ENCODE measurements at places on chromosomes 13 and 19. TPM values are rescaled to one million over a fixed set of nuclear protein-coding genes. Genes with fewer than 3 reads are reported as not detected.

GRCh38 chr19:43798546-43799409 lies 3.5 kb downstream of the LYPD5 start:
- H3K4me3 ChIP-seq: peak overlapping the region; percentile 88
- H3K4me1 ChIP-seq: peaks cover 10% of the 10 kb centered on the region
- peaks cover 41% of the 10 kb centered on the region for H3K27me3 ChIP-seq
- no peak overlapping the region for H3K27ac ChIP-seq
- H3K36me3 ChIP-seq: peaks cover 4% of the 10 kb centered on the region

GRCh38 chr13:93963266-93964145 lies 516.0 kb downstream of the DCT start:
- no peak overlapping the region for H3K27ac ChIP-seq
- no peak overlapping the region for H3K4me3 ChIP-seq
- no peaks in the 10 kb centered on the region for H3K36me3 ChIP-seq
- H3K4me1 ChIP-seq: no peaks in the 10 kb centered on the region
- H3K27me3 ChIP-seq: peaks cover 4% of the 10 kb centered on the region

- H3K27ac ChIP-seq: no peak overlapping the region
- no peak for DNase-seq
- no peak overlapping the region for H3K4me3 ChIP-seq
- H3K27me3 ChIP-seq: peaks cover 2% of the 10 kb centered on the region
Measured at GRCh38 chr13:80712026-80712425, 371.1 kb upstream of the SPRY2 start.

- H3K36me3 ChIP-seq: no peaks in the 10 kb centered on the region
- no peak overlapping the region for H3K27ac ChIP-seq
- H3K27me3 ChIP-seq: peaks cover 52% of the 10 kb centered on the region
- no peak overlapping the region for H3K4me3 ChIP-seq
- no peaks in the 10 kb centered on the region for H3K4me1 ChIP-seq
Measured at GRCh38 chr19:29326849-29327840, 114.2 kb upstream of the UQCRFS1 start.

DNA sequence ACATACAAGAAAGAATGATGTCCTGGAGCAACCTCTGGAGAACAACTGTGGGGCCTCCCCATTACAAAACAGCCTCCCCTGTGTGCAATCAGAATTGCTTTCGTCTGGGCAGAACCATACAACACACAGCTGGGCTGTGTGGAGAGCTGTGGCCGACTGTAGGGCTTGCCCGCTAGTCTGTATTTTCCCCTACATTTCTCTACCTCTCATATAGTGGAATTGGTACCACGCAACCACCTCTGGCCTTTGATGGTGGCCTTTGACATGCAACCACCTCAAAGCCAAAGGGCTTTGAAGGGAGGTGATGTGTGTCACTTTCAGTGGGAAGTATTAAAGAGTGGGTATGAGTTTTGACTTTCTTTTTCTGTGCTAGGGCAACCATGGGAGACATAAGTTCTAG lies 34.0 kb downstream of the GARRE1 start:
- peaks cover 27% of the 10 kb centered on the region for H3K36me3 ChIP-seq
- peaks cover 35% of the 10 kb centered on the region for H3K4me1 ChIP-seq
- H3K27me3 ChIP-seq: no peaks in the 10 kb centered on the region
- no peak for DNase-seq

DNA sequence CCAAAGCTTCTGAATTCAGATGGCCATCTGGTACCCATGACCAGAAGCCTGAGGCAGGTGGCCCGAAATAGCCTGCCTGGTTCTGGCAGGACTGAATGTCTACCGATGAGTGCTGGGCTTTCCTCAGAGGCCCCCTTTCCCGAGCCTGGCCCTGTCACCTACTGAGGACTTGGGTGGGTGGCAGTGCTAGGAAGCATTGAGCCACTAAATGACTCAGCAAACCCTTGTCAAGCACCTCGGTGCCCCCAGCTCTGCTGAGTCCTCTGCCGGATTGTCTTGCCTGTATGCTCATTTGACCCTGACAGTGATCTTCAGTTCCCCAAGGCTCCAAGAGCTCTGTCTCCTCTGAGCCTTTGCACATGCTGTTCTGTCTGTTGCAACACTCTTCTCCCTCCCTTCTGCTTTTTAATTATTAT lies 17.9 kb downstream of the PPP1R37 start:
- no peaks in the 10 kb centered on the region for H3K27me3 ChIP-seq
- H3K4me3 ChIP-seq: no peak overlapping the region
- peaks cover 12% of the 10 kb centered on the region for H3K4me1 ChIP-seq
- H3K36me3 ChIP-seq: no peaks in the 10 kb centered on the region

DNA sequence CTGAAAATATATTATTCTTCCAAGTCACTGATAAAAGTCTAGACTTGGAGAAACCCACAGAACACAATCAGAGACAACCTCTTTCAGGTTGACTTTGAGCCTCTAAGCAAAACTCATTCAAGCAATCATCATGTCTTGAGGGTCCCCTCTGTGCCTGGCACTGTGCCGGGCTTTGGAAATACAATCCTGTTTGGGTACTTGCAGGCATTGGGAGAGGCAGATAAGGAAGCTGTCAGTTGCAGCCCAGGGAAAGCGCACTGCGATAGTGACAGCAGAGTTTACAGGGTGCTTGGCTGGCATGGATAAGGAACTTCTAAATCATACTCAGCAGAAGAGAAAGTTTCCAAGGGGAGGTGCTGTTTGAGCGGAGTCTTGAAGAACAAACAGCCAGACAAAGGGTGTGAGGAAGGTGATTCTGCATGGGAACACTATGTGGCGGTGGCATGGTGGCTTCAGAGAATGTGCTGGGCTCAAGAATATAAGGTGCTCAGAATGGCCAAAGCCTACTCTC lies 9.1 kb downstream of the SERP2 start:
- H3K4me1 ChIP-seq: no peaks in the 10 kb centered on the region
- DNase-seq: no peak
- no peak overlapping the region for H3K4me3 ChIP-seq
- no peak overlapping the region for H3K27ac ChIP-seq
- H3K27me3 ChIP-seq: peaks cover 3% of the 10 kb centered on the region

DNA sequence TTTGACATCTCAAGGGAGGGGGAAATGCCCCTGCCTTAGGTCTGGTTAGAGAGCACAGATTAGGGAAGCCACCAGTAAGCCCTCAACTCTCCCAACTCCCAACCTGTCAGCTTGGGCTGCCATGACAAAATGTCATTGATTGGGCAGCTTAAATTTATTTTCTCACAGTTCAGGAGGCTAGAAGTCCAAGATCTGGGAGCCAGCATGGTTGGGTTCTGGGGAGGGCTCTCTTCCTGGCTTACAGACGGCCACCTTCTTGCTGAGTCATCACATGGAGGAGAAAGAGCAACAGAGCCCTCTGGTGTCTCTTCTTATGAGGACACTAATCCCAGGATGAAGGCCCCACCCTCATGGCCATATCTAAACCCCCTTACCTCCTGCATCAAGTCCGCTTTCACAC lies 24.2 kb downstream of the C19orf12 start:
- no peak overlapping the region for H3K27ac ChIP-seq
- peak; percentile 70 for DNase-seq
- H3K27me3 ChIP-seq: no peaks in the 10 kb centered on the region
- H3K36me3 ChIP-seq: peaks cover 5% of the 10 kb centered on the region
- no peak overlapping the region for H3K4me3 ChIP-seq

- H3K4me1 ChIP-seq: peaks cover 21% of the 10 kb centered on the region
- H3K27ac ChIP-seq: no peak overlapping the region
- H3K4me3 ChIP-seq: no peak overlapping the region
- DNase-seq: no peak
- H3K27me3 ChIP-seq: no peaks in the 10 kb centered on the region
Measured at GRCh38 chr19:17739121-17739875, 12.0 kb upstream of the FCHO1 start.

DNA sequence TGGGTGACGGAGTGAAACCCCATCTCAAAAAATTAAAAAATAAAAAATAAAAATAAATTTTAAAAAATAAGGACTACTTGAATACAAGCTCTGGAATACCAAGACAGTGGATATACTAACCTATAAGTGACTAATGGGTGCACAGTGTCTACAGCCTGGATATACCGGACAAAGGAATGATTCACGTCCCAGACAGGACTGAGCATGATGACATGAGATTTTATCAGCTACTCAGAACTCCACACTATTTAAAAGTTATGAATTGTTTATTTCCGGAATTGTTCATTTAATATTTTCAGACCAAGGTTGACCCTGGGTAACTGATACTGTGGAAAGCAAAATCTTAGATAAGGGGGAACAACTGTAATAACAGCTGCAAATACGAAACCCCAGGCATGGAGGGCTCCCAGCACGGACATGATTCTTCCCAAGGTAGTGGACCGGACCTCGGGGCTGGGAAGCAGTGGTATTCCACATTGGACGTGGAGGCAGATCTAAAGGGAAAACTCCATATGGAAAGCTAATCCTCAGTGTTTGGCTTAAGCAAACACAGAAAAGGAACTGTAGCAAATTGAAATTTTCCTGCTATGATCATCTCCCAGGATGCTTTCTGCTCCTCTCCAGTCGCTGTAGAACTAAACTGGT lies 102.6 kb upstream of the TSHZ3 start:
- peaks cover 12% of the 10 kb centered on the region for H3K27me3 ChIP-seq
- no peaks in the 10 kb centered on the region for H3K4me1 ChIP-seq
- DNase-seq: no peak

The ZNF229 gene
- 0.93 TPM for polyA plus RNA-seq

The PPP1R12C gene
- 6.2 TPM for polyA plus RNA-seq

The ZNF577 gene
- 3.6 TPM for polyA plus RNA-seq

The FFAR1 gene
- not detected for polyA plus RNA-seq

The ICAM4 gene
- polyA plus RNA-seq: 0.42 TPM

The ZNF709 gene
- 0.60 TPM for polyA plus RNA-seq
